ENCODE measurements at places on chromosomes 5 and 9. TPM values are rescaled to one million over a fixed set of nuclear protein-coding genes. Genes with fewer than 3 reads are reported as not detected.

Gene DRD1
- polyA plus RNA-seq, result 0.90 TPM

Gene ALDOB
- polyA plus RNA-seq, result not detected

Gene GAPVD1
- 18.2 TPM for polyA plus RNA-seq

Gene OR1J2
- polyA plus RNA-seq, result 0.21 TPM

Gene FOXD4L4
- polyA plus RNA-seq, result not detected

Gene PITX1
- polyA plus RNA-seq, result 16.7 TPM

Gene CCDC152
- polyA plus RNA-seq, result not detected

Gene KIF24
- 3.2 TPM for polyA plus RNA-seq

Gene ZDHHC11
- polyA plus RNA-seq, result 13.7 TPM

Gene GABRA1
- not detected for polyA plus RNA-seq

Gene GABRA6
- polyA plus RNA-seq, result not detected

Gene WDR38
- 0.12 TPM for polyA plus RNA-seq

Gene SEMA6A
- polyA plus RNA-seq, result not detected

Gene KCNN2
- polyA plus RNA-seq, result 0.06 TPM

Gene FOXD1
- polyA plus RNA-seq, result 8.2 TPM

Gene CTXN3
- not detected for polyA plus RNA-seq
